Substantia nigra (tissue), 51 donors: ENCODE measurements at places on chromosomes 3 and 15.

GRCh38 chr3:27349832-27350231 is 19.4 kb downstream of the NEK10 start:
- no peak for DNase-seq

DNA sequence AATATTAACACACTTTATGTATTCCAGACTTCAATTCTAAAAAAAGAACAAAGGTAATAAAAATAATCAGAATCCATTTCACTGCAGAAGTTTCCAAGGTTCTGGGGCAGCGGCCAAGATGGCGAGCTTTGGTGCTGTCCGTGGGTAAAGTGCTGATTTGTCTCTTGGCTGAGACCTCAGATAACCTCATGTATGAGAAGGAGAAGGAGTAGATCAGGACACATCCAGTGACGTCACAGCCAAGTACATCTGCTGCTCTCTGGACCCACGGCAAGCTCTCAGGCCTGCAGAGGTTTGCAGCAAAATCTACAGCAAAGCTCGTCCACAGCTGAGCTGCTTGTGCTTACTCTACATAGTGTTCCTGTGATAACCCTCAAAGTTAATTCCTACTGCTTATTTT is 165.7 kb downstream of the MAGI1 start:
- DNase-seq: no peak

GRCh38 chr3:194865615-194866014 is 179.9 kb downstream of the FAM43A start:
- no peak for DNase-seq

GRCh38 chr3:100615684-100616083 is 6.3 kb downstream of the ADGRG7 start:
- DNase-seq: no peak

- DNase-seq: no peak
These were observed 97.0 kb downstream of the SAMMSON start for GRCh38 chr3:70096376-70097066.

- no peak for DNase-seq
These were observed 37.7 kb upstream of the BCHE start for GRCh38 chr3:165874663-165875489.

GRCh38 chr3:53181024-53181371 is 20.0 kb downstream of the PRKCD start:
- DNase-seq: no peak

GRCh38 chr3:119084371-119085069 is 49.9 kb upstream of the IGSF11 start:
- DNase-seq: no peak

DNA sequence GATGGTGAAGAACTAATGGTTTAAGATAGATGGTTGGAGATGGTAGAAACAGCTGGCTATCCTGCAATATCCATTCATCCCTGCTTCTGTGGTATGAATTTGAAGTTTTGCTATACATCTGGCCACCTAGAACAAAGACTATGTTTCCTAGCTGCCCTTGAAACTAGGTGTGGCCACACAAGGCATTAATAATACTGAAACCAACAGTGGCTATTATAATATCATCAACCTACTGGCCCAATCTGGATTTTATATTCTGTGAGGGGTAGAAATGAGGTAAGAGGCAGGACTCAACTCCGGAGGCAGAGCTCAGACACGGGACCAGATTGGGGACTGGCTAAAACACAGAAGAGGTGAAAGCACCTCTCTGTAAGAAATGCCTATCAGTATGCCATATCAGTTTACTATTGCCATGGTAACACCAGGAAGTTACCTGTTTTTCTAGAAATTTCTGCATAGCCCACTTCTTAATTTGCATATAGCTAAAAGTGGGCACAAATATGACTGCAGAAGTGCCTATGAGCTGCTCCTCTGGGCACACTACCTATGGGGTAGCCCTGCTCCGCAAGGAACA is 8.4 kb downstream of the IFT80 start:
- no peak for DNase-seq

GRCh38 chr3:130529486-130530215 is 12.7 kb downstream of the COL6A6 start:
- DNase-seq: no peak

DNA sequence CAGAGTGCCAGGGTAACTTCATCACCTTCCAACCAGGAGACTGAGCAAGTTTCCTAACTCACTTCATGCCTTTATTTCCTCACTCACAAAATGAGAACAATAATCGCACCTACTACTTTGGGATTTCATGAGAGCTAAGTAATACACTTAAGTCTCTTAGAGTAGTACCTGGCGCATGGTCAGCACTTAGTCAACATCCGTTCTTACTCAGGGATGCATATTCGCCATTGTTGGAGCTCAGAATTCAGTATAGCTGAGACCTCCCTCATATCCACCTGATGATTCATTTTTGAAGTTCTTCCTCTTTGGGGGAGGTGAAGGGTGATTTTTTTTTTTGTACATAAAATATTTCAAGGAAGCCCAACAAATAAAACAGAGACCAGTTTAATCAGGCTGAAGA is 188.2 kb downstream of the AGBL1 start:
- DNase-seq: no peak

- no peak for DNase-seq
These were observed 49.3 kb downstream of the HHLA2 start for GRCh38 chr3:108345492-108346205.

- no peak for DNase-seq
These were observed 25.5 kb downstream of the CPN2 start for GRCh38 chr3:194325424-194326153.

DNA sequence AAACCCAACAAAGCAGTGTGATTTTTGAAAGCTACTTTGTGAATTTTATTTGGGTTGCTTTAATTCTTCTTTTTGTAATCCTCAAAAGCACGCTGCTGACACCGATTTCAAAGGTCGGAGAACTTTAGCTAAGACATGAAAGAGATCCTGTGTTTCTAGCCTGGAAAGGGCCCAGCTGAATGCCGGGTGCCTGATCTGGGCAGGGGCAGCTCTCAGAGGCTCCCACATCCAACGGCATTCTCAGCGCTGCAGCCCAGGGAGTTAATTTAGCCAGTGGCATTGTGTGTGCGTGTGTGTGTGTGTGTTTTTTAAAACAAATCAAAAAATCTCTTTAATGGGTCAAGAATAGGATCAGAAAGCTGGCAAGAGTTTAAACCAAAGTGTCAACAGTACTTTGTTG is 6.6 kb downstream of the RBP1 start:
- peak; percentile 70 for DNase-seq
